ENCODE measurements at places on chromosomes 1 and 21.

DNA sequence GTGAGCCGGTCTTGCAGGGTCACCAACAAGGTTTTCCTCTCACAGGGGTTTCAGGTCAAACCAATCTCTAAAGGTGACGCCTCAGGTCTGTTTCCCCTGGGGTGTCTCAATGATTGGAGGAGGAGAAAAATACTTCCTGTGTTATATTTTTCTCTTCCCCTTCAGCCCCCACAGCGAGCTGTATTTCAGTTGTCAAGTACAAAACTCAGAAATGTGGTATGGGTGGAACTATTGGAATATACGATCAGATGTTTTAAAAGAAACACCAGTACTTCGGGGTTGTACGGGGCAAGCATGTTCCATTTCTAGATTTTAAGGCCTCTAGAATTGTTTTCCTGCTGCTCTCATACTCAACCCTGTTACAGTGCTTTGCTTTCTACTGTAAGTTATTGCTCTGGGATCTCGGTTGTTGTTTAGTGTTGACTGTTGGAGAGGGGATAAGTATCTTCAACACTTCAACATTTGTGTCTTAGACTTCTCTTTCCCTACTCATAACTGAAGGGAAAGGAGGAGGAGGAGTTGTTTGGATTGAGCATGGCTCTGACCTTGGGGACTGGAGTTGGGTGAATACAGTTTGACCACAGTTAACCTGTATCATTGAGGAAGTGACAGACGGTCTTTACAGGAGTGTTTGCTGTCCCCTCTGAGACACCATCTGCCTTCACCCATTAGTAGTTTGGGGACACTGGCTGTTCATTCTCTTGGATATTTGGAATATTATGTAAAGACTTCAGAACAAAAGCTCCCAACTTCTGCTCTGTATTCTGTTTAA lies 2.0 kb downstream of the MAPKAPK2 start:
- DNase-seq, result no peak

GRCh38 chr21:25373126-25374082 lies 233.9 kb downstream of the MRPL39 start:
- no peak for DNase-seq

DNA sequence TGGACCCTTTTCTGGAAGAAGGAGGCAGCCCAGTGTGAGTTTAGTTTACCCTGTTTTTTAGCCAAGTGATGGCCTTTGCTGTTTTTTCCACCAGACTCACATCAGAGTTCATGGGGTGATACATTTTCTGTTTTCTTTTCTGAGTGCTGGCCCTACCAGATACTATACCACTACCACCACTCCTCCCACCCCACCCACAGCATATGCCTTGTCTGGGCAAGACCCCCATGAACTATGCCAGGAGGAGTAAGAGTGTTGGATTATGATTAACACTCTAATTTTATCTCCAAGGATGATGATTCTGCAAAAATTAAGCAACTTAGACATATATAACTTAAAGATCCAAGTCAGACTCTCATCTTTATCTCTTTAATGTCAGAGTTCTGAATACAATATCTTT lies 26.1 kb downstream of the FABP3 start:
- DNase-seq, result no peak

DNA sequence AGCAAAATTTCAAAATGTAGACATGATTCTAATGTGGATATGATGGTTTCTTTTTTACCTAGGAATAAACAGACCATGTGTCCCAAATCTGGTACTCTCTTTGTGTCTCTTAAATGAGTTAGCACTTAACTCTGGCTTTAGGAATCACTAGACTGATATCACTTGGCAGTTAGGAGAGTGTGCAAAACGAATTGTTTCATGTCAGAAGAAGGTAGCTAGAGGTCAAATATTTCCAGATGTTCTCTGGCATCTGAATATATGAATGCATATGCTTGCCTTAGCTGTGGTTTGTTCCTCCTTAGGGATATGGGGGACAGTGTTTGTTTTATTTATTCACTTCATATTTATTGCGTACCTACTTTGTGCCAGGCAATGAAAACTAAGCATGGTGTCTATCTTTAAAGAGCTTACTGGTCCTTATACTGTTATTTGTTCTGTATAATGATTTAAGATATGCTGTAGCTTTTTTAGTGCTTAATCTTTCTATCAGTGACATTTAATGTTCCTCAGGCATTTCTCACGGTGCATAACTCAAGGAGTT lies 65.2 kb downstream of the LRRC8C start:
- no peak for DNase-seq

GRCh38 chr1:81813691-81814090 lies 13.0 kb downstream of the ADGRL2 start:
- no peak for DNase-seq

- DNase-seq, result no peak
Measured at GRCh38 chr1:114150016-114150415, 3.7 kb downstream of the SYT6 start.

DNA sequence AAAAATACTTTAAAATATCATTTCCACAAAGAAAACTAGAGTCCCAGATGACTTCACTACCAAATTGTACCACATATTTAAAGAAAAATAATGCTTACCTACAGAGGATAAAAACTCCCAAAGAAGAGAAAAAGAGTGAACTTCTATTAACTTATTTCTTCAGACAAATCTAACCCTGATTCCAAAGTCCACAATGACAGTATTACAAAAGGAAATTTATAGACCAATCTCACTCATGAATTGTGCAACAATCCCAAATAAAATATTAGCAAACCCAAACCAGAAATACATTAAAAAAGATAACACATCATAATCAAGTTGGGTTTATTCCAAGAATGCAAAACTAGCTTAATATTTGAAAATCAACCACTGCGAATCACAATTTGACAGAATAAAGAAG lies 161.4 kb upstream of the GALNT2 start:
- no peak for DNase-seq

Data from fibroblast of the conjunctiva (primary cell).